ENCODE measurements at places on chromosomes 4 and X.

DNA sequence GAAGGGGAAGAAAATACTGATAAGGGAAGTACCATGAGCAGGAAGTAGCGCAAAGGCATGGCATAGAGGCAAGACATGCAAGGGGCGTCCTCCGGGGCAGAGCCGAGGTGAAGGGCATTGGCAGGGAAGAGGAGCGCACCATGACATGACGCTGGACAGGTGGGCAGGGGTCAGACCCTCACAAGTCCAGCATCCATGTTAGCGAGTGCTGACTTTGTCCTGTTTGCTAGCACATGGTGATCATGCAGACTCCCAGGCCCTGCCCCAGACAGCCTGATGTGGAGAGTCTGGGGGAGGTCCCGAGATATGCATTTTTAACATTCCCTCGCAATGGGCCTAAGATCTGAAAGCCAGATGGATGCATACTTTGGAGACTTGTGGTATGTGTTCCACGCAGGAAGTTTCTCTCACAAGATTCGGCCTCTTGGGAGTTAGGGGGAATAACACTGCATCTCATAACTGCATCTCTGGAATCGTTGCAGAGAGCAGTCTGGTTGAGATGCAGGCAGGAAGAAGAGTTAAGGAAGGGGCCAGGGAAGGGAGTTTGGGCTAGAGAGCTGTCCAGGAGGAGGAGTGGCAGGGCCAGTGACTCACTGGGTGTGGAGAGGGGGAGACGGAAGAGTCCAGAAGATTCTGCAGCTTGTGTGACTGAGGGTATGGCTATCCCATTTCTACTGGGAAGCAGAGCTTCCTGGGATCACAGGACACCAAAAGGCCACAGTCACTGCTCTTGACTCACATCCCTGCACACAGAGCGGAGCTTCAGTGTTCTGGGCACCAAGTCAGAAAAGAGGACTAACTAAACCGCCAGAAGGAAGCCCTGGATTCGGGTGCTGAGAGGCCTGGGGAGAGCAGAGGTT is 59.7 kb downstream of the FAM184B start:
- DNase-seq = no peak

GRCh38 chrX:38627683-38628082 is 66.3 kb downstream of the TSPAN7 start:
- DNase-seq = peak; percentile 66

GRCh38 chr4:6746721-6747293 is 30.8 kb downstream of the BLOC1S4 start:
- no peak for DNase-seq

DNA sequence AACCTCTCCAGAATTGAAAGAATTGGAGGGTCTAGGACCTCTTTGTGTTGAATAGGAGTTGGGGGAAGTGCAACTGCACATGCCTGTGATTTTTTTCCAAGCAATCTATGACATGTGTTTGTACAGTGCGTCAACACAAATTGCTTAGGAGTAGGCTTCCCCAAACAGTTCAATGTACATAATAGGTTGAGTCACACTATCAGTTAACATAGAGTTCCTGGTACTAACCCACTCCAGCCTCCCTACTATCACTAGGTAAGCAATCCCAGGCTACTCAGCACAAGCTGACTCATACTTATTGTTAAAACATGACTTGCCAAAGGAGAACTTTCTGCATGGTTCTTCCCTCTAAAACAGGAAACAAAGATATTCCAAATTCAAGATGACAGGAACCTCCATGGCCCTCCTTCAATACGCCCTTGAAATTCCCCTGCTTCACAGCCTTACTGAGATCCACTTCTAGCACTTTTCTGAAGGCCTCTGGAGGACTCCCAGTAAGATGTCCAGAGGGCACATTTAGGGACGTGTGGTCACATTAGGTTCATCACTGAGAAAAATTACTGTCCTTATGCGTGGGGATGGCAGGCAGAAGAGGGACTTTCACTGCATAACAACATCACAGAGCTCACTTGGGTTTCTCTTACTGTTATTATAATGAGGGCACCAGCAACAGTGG is 8.4 kb upstream of the VSIG1 start:
- DNase-seq = no peak

GRCh38 chr4:155795991-155796390 is 37.2 kb downstream of the GUCY1B1 start:
- DNase-seq = peak; percentile 76

DNA sequence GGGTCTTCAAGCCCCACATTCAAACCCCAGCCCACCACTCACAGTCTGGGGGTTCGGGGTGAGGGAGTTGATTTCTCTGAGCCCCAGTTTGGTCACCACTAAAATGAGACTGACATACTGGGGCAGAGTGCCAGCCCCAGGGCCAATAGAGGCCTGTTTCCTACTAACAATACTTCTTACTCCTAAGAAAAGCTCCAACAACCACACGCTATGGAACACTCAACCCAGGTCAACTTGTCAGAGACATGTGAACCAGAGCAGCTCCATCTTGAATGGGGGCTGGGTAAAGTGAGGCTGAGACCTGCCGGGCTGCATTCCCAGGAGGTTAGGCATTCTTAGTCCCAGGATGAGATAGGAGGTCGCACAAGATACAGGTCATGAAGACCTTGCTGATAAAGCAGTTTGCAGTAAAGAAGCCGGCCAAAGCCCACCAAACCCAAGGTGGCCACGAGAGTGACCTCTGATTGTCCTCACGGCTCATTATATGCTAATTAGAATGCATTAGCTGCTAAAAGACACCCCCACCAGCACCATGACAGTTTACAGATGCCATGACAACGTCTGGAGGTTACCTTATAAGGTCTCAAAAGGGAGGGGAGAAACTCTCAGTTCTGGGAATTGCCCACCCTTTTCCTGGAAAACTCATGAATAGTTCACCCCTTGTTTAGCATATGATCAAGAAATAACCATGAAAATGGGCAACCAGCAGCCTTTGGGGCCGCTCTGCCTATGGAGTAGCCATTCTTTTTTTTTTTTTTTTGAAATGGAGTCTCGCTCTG is 26.6 kb upstream of the HTRA3 start:
- no peak for DNase-seq

GRCh38 chr4:151472711-151473110 is 63.7 kb downstream of the FHIP1A start:
- DNase-seq = no peak

GRCh38 chr4:139740531-139741041 is 75.0 kb downstream of the MGST2 start:
- peak; percentile 95 for DNase-seq

GRCh38 chr4:71857713-71858451 is 74.0 kb upstream of the GC start:
- DNase-seq = no peak

GRCh38 chr4:76740866-76741662 is 156.9 kb downstream of the SOWAHB start:
- no peak for DNase-seq

GRCh38 chr4:1009542-1010394 is 1.7 kb upstream of the FGFRL1 start:
- peak; percentile 26 for DNase-seq

DNA sequence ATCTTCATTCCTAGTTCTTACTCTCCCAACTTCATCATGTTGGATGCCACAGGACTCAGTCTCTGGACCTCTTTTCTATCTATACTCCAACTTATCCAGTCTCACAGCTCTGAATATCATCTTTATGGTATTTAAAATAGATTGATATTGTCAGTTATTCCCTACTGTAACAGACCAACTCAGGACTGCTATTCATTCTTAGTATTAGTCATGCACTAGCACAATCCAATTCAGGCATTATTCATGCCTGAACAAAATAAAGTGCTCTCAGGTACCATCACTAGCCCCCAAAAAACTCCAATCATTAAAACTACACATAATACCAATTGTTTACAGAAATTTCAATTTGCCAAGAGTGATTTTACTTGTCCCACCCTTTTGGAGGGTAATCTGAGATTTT is 37.7 kb downstream of the FRYL start:
- DNase-seq = no peak

DNA sequence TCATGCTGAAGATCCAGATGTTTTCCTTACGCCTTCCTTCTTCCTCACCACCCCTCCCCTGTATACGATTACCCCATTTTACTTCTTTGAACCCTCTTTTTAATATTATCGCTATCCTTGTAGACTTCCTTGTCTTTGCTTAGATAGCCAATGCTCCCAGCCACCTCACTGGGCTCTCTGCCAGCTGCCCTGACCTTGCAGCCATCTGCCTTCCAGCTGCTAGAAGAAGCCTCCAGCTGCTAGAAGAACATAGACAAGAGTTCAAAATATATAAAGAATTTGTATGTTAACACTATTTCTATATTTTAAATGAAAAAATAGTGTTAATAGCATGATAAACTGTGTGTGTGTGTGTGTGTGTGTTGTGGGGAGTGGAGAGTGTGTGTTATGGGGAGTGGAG is 374.7 kb downstream of the ANKRD50 start:
- DNase-seq = no peak

DNA sequence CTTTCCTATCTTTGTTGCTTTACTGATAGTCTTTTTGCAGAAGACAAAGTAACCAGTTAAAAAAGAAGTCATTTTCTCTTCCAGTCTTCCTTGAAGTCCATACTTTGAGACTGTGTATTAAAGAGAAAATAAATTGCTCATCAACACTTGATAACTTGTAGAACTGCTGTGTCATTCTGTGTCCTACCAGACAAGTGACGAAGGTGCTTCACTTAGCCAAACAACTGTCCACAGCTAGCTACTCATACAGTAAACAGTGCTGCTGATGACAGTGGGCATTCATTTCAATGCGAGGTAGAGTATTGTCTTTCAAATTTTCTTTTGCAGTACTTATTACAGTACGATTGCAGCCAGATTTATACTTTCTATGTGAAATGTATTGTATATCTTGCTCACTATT is 11.5 kb downstream of the COL25A1 start:
- no peak for DNase-seq

DNA sequence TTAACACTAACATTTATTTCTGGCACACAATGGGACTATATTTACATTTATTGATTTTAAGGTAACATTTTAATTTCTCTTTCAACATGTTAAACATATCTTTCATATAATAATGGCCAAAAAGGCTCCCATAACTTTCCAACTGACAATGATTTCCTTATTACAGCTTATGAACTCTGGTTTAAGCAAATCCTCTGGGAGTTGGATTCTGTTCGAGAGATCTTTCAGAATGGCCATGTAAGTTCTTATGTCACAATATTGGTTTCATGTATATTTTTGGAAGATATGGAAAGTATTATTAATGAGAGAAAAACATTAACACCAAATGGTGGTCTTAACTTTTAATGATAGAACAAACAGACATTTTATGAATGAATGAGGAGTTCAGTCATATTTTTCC is 4.1 kb downstream of the TDO2 start:
- DNase-seq = no peak

- no peak for DNase-seq
Measured at GRCh38 chr4:97577004-97577403, 566.3 kb downstream of the STPG2 start.

DNA sequence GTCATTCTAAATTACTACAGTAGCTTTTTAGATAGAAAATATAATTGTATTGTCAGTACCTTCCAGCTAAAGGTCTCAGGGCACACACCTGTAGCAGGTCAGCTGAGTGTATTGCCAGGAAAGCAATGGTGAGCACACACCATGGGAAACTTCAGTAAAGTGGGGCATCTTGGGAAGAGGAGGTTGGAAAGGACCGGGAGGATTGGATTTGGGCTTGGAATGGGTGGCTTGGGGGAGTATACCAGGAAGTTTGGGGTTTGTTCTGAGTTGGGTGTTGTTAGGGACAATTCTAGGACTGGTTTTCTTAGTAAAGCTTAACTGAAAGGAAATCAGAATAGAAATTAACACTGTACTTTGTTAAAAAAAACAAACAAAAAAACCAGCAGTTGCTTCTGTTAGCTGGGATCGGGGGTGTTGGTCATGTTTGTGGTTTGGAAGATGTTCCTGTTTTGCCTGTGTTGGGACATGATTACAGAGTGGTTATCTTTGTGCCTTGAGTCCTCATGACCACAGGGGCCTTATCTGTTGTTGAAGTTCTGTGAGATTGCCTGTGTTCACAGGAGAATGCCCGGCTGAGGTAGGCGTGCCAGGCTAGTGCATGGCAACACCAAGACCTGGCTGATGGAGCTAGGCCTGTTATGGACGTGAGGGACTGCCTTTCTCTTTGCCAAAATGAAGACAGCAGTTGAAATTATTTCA is 35.1 kb downstream of the PRIMPOL start:
- peak; percentile 96 for DNase-seq

GRCh38 chr4:55547466-55547770 is 709 bp upstream of the CLOCK start:
- no peak for DNase-seq

- no peak for DNase-seq
Measured at GRCh38 chr4:7753931-7754465, 185.7 kb downstream of the AFAP1 start.

DNA sequence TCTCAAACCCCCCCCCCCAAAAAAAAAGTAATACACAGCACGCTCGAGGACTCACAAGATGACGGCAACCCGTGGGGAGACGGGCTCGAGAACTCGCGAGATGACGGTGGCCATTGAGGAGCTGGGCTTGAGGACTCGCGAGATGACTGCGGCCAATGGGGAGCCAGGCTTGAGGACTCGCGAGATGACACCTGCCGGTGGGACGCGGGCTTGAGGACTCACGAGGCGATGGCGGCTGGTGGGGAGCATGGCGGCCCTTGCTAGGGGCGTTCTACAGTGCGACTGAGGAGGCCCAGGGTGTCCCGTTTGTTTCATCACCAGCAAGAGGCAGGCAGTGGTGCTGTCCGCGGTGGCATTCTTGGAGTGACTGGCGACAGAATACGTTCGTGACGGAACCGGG is 172.4 kb upstream of the MAGEB16 start:
- DNase-seq = no peak

DNA sequence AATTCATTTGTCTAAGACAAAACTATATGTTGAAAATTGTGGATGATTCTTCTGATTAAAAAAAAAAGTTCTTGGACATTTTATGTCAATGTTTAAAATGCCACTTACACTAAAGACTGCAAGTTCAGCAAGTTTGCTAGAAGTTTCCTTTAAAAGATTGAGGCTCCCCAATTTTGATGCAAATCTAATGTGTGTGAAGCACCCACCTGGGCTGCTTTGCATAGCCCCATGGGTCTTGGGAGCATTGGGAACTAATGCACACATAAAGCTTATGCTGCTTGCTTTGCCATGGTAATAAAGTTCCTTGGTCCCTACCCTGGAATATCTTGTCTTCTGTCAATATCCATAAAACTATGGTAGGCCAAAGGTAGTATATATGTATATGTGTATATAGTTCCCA is 725.9 kb upstream of the GRID2 start:
- no peak for DNase-seq

DNA sequence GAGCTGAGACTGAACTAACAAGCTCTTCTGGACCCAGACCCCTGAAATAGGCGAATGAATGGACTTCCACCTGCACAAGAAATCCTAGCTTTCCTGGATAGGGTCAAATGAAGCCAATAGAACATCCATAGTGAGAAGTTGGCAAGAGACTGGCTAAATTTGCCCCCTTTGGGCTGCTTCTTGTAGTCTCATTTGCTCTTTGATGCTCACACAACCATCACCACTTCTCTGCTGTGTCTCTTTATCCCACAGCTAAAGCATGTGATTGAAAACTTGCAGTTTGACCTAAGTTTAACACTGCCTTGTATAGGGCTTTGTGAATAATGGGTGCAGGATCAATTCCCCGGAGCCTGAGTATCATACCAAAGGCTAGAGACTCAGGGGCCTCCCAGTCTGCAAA is 38.2 kb downstream of the NLGN3 start:
- no peak for DNase-seq

GRCh38 chrX:105752338-105752956 is 69.9 kb upstream of the NRK start:
- no peak for DNase-seq

- no peak for DNase-seq
Measured at GRCh38 chr4:48247878-48248558, 21.6 kb downstream of the TEC start.

Data from Kasumi-1 (cell line).